RCC 7860 (cell line): ENCODE measurements at places on chromosomes 2 and 18.

- no peak for DNase-seq
These were observed 163.8 kb downstream of the EXOC6B start for GRCh38 chr2:72661985-72662384.

DNA sequence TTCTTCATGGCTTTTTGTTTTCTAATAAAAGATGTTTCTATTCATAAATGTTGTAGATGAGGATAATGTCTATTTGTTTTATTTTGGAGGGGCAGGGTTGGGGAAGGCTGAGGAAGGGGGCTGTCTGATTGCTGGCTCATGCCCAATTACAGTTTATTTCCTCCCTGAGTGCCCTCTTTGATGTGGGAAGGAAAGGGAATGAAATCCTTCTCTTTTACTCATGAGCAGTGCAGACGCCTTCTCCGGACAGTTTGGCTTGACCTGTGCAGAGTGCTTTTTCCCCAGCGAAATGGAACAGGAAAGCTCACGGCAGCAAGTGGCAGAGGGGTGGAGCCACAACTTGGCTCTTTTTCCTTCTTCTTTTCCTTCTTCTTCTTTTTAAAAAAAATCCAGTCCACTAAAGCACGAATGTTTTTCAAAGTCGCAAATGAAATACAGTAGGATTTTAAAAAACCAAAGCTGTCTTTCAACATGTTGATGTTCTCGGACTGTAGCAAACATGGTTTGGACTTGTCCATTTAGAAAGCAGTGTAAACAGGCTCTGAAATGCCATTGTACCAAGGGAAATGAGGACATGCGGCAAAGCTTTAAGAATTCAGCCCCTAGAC lies 34.5 kb downstream of the RAB31 start:
- DNase-seq, result peak; percentile 8

GRCh38 chr18:37336568-37337285 lies 228.9 kb downstream of the CELF4 start:
- DNase-seq, result no peak

- DNase-seq, result no peak
These were observed 106.1 kb downstream of the ICA1L start for GRCh38 chr2:202765436-202765835.

DNA sequence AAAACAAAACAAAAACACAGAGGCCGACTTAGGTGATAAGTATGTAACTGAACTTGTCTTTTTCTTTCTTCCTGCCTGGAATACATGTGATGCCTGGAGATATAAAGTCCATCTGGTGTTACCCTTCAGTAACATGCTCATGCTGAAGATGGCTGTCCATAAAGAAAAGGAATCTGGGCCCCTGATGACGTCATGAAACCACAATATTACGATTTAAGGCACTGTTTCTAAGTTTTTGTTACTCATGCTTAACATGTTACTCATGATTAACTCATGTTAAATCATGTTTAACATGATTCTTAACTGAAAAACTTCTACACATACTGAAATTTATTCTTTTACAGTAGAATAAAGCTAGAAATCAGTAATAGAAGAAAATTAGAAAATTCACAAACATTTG lies 49.0 kb downstream of the STRADB start:
- peak; percentile 30 for DNase-seq

DNA sequence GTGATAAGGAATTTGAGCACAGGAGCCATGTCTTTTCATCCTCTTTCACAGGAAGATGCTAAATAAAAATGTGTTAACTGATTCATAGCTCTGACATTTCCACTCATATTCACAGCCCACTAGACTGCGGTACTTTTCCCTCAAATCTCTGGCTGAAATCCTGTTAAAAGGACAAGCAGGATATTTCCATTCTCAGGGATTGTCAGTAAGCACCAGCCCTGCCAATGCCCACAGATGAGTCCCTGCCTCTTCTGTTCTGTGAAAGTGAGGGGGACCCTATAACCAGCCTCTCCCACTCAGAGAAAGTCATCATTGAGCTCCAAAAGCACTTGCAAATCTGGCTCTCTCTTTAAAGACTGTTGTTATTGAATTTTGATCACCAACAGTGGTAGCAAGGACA lies 440.5 kb downstream of the SETBP1 start:
- no peak for DNase-seq

GRCh38 chr2:24231461-24231881 lies 56.6 kb downstream of the FAM228A start:
- peak; percentile 21 for DNase-seq

GRCh38 chr2:99648178-99648844 lies 158.5 kb upstream of the REV1 start:
- DNase-seq, result no peak

DNA sequence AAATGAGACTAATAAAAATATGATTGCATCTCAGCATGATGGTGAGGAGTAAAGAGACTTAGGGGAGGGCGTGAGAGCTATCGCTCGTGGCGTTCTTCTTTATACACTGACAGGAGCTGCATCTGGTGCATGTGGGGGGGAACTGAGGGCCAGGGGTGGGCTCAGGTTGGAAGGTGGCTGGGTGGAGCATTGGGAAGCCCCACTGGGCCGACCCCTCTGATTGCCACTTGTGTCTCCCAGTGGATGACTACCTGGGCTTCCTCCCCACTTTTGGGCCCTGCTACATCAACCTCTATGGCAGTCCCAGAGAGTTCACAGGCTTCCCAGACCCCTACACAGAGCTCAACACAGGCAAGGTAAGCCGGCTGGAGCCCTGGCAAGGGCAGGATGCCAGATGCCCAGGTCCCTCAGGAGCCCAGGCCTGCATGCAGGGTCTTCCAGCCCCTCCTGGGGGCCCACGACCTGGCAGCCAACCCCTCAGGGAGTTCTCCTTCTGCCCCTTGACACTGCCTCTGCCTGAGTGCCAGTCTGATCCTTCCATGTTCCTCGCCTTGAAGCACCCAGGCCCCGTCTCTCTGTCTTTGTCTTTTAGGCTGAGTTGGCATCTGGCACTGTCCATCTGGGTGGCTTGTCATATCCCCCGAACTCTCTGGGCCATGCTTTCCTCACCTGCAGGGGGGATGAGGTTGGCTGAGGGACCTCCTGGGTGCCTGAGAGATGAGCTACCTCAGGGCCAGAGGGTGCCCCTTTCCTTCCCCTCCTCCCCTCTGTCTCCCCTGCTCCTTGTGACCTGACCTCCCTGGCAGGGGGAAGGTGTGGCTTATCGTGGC lies 97.7 kb downstream of the DYSF start:
- DNase-seq, result no peak

DNA sequence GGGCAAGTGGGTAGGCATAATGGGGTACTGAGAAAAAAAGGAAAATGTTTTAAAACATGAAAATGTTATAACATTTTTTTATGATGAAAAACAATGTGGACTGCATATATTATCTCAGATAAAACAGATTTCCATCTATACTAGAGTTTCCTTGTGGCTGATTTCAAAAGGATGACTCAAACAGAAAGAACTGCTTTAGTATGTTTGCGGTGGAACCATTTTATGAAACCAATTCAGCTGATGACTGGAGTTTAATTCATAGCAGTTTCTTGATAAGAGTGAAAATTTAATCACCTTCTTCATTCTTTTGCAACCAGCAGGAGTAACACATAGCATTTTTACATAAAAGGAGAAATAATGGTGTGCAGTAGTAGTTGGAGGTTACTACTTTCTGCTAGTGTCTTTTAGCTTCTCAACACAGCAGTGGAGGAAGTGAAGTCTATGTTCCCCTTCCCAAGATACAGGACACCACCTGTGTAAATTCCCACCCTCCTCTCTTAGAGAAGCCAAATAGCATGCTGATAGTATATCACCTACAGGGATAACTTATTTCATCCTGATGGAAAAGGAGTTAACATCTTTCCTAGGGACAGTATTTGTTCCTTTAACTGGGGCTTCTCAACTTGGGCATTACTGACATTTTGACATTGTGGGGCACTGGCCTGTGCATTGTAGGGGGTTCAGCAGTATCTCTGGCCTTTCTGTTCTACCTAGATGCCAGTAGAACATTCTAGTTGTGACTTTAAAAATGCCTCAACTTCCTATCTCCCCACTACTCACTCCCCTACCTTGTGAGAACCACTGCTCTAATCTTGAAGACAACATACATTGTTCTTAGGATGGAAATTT lies 29.9 kb downstream of the PELI1 start:
- peak; percentile 66 for DNase-seq

- DNase-seq, result peak; percentile 56
These were observed 51.3 kb downstream of the FMNL2 start for GRCh38 chr2:152386266-152386665.

DNA sequence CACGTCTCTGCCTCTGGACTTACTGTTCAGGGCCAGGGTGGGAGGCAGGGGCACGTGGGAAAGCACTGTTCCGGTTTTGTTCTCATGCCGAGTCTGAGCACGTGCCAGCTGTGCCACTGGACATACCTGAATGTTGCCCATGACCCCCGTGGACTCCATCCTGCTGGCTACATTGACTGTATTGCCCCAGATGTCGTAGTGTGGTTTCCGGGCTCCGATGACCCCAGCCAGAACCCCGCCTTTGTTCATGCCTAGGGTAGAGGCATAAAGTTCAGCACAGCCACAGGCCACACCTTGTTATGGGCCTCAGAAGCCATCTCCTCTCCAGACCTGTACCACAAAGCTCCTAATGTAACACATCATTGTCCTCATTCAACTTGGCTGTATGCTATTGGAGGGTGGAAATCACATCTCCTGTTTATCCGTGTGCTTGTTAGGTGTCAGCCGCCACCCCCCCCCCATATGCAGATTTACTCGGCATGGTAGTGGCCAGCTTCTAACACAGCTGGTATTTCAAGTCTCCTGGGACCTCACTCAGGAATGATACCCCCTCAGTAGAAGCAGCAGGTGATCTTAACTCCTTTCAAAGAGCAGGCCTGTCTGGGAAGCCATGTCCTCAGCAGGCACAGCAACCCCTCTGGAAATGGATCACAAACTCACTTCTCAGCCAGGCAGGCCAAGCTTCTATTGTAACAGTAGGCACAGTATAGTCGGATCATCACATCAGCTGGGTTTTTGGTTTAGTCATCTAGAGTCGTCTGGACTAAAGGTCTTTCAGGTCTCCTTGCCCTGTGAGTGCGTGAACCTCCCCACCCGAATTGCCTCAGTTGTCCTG lies 27.6 kb downstream of the CENPO start:
- DNase-seq, result no peak

- DNase-seq, result no peak
These were observed 35.9 kb downstream of the RHOB start for GRCh38 chr2:20482725-20483124.

- no peak for DNase-seq
These were observed 136.9 kb upstream of the IL1R2 start for GRCh38 chr2:101854877-101855276.

DNA sequence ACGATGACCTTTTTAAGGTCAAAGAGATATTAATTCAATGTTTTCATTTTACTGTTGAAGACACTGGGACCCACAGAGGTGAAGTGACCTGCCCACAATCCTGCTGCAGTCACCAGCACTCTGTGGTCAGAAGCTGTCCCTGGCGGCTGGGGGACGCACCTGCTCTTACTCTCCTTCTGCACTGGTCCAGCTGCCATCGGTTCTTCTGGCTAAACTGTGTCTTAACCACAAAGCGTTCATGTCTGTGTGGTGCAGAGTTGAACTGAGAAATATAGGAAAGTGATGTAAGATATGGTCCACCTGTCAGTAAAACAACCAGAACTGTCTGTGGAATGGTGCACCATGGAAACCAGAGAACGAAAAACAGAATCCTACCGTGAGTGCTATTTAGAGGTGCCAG lies 44.9 kb upstream of the SMIM21 start:
- no peak for DNase-seq

- no peak for DNase-seq
These were observed 151.3 kb downstream of the UBR3 start for GRCh38 chr2:169978402-169979017.

DNA sequence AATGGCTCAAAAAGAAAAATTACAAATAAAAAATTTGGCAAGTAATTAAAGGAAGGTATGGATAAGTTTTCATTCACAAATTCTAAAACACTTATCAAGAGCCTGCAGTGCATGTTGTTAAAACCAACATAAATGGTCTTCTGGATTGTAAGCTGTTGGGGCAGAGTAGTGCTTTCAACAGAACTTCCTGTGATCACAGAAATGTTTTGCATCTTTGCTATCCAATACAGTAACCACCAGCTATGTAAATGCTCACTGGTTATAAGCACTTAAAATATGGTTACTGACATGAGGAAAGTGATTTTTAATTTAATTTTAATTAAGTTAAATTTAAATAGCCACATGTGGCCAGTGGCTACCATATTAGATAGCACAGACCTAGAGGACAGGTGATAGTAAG lies 133.1 kb downstream of the NBAS start:
- DNase-seq, result no peak

GRCh38 chr18:30150586-30151250 lies 891.8 kb downstream of the DSC3 start:
- no peak for DNase-seq

GRCh38 chr2:198042189-198042588 lies 237.8 kb downstream of the PLCL1 start:
- DNase-seq, result no peak

DNA sequence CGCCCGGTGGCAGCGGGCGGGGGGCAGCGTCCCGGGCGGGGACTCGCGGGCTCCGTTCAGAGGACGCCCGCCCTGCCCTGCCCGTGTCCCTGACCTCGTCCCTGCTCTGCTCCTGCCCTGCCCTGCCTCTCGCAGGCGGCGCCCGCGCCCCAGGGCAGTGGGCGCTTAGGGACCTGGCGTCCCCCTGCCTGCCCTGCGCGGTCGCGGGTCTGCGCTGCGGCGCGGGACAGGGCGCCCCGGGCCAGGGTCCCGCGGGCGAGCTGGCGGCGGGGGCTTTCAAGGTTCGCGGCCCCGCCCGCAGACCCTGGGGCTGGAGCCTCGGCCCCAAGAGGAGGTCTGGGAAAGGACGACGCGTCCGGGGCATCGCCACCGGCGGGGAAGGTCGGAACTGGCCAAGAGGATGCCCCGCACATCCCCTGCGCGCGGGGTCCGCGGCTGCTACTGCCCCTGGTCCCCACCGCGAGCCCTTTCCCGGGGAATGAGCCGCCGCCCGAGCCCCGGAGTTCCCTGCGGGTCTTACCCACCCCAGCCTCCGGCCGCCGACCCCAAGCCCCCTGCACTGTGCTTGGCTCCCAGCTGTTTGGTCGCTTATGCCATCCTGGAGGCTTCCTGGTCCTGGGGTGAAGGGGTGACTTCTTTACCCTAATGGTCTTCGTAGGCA lies 679 bp downstream of the RNF144A start:
- no peak for DNase-seq

DNA sequence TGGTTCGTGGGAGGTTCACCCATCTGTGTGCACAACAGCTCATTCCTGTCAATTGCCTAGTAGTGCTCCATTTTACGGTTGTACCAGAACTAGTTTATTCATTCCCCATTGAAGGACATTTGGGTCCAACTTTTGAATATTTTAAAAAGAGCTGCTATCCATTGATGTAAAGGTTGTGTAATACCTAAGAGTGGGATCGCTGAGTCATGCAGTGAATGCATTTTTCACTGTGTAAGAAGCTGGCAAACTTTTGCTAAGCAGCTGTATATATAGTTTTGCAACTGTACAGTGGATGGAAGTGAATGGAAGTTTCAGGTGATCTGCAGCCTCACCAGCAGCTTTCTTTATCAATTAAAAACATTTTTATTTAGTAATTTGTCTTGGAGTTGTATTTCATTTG lies 104.5 kb downstream of the DCDC2C start:
- DNase-seq, result no peak

- DNase-seq, result no peak
These were observed 115.7 kb downstream of the MYCN start for GRCh38 chr2:16055848-16056580.

GRCh38 chr2:140988597-140988996 lies 1142.2 kb downstream of the LRP1B start:
- DNase-seq, result no peak

- peak; percentile 56 for DNase-seq
These were observed 22.4 kb downstream of the ARL6IP6 start for GRCh38 chr2:152740743-152741328.

GRCh38 chr2:43950383-43951008 lies 45.3 kb downstream of the LRPPRC start:
- no peak for DNase-seq

GRCh38 chr18:8031496-8031895 lies 464.4 kb downstream of the PTPRM start:
- no peak for DNase-seq
